Esophagus mucosa (tissue), 1 donor: ENCODE measurements at places on chromosomes 12 and 14. TPM values are rescaled to one million over a fixed set of nuclear protein-coding genes. Genes with fewer than 3 reads are reported as not detected.

The SIX4 gene
- total RNA-seq: 0.20 TPM

- no peak for ATAC-seq
Observed at GRCh38 chr14:76943072-76943471, 85.4 kb downstream of the IRF2BPL start.

DNA sequence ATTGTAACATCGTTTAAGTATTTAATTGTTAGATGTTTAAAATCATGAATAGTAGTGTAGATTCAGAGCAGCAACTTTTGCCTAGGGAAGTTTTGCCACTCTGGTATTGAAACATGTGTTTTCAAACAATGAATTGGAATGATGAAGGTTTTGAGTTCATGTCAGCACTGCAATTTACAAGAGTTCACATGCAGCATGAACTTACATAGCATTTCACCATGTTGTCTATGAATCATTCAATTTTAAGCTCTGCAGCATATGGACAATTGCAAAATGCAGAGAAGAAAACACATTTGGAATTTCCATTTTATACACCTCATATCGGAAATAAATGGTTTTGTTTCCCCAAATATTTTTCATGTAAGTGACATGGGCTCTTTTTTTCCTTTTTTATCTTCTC, 170.7 kb upstream of the CDKN3 start:
- ATAC-seq: peak; percentile 43

GRCh38 chr14:75331471-75331870, 52.8 kb downstream of the FOS start:
- no peak for ATAC-seq

The SERPINA9 gene
- 0.12 TPM for total RNA-seq

The NKX2-8 gene
- 2.4 TPM for total RNA-seq

GRCh38 chr14:42715316-42715715, 1108.6 kb downstream of the LRFN5 start:
- no peak for ATAC-seq

DNA sequence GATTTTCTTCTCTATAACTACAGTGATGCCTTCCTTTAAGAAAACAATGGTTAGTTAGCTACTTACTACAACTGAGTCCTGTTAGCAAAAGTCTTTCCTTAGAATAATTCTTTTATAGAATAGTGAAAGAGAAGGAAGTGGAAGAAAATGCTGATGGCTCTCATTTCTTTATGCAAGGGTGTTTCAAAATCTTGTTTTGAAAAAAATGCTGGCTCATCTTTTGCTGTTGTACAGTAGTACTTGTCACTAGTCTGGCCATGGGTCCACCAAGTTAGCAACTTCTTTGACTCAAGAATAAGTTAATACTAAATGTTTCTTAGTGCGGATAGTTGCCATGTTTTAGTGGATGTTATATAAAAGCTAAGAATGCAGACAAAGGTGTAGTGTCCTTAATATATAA, 225.4 kb downstream of the PTPRO start:
- no peak for ATAC-seq

GRCh38 chr12:71312768-71313403, 126.7 kb upstream of the LGR5 start:
- peak; percentile 73 for ATAC-seq

- ATAC-seq: no peak
Observed at GRCh38 chr12:53775478-53776145, 23.8 kb upstream of the CISTR start.

GRCh38 chr14:26132061-26132645, 465.7 kb downstream of the NOVA1 start:
- no peak for ATAC-seq

DNA sequence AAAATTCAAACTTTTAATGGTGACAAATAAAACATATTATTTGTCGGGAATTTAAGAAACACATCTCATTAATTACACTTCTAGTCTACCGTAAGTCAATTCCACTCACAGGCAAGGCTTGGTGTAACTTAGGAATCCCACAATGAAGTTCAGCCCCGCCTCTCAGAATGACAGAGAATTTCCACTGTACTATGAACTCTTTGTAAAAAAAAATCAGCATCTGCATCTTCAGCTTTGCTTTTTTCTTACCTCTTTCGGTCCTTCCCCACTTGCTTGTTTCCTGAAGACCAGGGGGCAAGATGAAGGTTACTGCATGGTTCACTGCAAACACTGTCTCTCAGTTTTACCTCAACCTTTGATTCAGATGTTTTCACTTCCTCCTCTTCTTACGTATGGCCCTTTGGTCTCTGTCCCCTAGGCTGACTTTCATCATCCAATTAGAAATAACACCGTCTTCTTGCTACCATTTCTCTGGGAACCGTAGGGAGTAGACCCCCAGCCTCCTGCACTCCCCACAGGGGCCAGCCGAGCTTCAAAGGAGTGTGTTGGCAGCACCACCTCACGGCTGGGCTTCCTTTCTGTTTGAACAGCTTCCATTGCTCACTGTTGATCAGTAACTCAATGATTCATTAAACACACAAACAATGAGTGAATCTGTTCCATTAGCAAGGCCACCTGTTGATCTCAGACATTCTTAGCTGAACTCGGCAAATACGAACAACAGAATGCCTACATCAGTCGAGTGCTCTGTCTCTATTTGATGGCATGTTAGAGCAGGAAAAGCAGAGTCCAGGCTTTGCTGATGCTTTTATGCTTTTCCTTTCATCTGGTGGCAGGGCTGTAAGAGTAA, 343.0 kb downstream of the BMP4 start:
- peak; percentile 89 for ATAC-seq
